Activated gamma-delta T cell treated with Interleukin-2 at 50 U/mL for 16 hours (primary cell): ENCODE measurements at places on chromosomes 1 and 21.

- DNase-seq = no peak
Measured at GRCh38 chr1:228168563-228169270, 3.1 kb downstream of the IBA57 start.

DNA sequence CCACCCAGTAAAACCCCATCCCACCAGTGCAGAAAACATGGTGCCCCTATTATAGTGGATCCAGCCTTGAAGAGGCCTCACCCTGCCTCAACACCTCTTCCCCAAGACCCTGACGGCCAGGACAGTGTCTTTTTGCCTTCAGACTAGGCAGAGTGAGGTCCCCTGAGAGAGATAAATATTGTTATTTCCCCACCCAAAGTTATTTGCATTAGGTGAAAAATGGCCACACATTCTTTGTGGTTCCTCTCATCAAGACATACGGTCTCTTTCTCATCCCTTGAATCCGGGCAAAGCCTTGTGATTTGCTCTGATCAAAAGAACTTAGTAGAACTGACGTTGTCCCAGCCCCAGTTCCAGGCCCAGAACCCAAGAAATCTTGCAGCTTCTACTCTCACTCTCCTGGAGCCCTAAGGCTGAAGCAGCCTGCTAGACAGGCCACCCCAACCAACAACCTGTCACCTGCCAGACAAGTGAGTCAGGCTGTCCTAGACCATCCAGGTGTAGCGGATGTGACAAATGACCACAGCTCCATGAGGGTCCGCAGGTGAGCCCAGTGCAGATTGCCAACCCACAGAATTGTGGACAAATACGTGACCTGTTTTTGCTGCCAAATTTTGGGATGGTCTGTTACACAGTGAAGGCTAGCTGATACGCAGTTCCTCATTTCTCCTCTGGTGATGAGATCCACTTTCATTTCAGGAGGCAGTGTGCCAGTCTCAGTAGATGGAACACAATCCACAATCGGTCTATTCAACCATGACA, 8.1 kb upstream of the SSU72 start:
- no peak for DNase-seq

GRCh38 chr1:30880678-30881318, 27.8 kb downstream of the SDC3 start:
- DNase-seq = no peak

DNA sequence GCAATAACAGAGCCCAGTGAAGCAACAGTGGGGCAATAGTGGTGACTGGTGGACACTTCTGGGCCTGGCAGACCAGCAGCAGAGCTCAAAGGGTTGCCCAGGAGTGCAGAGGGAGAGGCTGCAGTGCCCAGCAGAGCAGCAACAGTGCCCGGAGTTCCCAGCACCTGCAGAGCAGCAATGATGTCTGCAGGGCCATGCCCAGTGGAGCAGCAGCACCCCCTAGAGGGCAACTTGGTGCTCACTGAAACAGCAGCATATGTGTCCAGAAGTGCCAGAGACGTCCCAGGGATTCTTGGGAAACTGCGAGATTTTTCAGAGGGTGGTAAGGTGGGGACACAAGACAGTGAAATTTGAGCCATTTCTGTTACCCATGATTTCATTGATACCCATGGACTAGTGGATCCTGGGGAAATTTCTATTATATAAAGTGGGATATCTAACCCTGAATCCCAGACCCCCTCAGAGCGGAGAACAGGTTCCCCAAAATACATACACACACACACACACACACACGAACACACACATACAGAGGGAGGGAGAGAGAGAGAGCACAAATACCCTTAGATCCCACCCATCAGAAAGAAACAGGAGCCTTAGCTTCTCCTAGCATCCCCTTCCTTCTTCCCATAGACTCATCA, 156.9 kb upstream of the GJB5 start:
- peak; percentile 17 for DNase-seq

- peak; percentile 64 for DNase-seq
Measured at GRCh38 chr1:2840036-2840809, 38.7 kb upstream of the TTC34 start.

- DNase-seq = no peak
Measured at GRCh38 chr1:151371370-151372057, 991 bp downstream of the SELENBP1 start.
